Stimulated activated CD4-positive, alpha-beta T cell treated with anti-CD3 and anti-CD28 coated beads, Interleukin-4, amount 100 ng/mL, for 48 hours (primary cell): ENCODE measurements at places on chromosomes 4 and X.

DNA sequence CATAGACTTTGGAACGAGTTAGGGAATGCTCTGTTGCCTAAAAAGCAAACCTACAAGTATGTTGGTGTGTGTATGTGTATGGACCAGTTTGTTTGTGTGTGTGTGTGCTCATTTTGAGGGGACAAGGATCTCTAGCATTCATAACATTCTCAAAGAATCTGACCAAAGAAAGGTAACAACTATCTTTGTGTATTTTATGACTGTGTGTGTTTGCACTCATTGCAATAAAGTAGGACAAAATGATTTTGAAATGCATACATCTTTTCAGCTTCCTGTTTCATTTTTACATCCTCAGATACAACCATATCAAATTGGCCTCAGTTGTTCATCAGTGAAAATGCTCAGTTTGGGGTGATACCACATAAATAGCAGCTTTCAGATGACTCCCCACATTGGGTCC is 8.3 kb upstream of the XK start:
- DNase-seq = no peak

DNA sequence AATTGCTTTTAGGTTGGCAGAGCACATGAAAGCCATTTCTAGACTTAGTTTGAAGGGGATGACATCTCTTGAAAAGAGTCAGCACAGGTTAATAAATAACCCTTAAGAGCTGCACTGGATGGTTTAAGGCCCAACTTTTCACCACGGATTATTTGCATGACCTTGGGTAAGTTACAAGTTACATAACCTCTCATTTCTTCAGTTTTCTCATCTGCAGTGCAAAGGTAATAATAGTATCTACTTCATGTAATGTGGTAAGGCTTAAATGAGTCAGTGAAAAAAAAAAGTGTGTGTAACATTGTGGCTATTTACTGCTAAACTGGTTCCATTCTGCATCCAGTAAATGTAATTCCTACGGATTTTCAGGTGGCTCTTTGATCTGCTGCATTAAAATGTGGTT is 715.8 kb downstream of the CCSER1 start:
- DNase-seq = no peak

DNA sequence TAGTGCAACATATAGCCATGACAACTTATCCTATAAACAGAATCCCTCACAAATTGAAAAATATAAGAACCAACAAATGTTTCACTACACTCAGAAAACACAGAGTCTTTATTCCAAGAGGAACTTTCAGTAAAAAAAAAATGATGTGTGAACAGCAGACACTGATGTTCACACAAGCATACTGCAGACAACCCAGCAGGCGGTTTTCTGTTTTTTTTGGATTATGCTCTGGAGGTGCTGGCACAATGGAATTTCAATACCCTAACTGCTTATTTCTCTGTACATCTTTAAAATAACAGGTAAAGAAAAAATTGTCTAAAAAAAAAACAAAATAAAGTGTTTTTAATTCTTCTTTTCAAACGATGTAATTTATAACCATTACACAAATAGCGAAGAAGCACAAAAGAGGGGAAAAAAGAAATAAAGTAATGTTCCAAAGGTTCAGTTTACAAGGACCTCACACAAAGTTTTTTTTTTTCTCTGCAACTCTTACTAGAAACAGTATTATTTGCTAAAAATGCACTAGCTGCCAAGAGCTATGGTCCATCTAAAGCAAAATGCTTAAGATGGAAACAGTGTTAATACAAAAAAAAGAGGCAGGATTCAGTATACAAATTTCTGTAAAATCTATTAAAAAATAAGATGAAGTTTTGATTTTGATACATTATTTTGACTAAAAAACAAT is 55.3 kb downstream of the ANAPC10 start:
- DNase-seq = no peak

GRCh38 chrX:77431227-77431626 is 16.0 kb upstream of the FGF16 start:
- DNase-seq = no peak

DNA sequence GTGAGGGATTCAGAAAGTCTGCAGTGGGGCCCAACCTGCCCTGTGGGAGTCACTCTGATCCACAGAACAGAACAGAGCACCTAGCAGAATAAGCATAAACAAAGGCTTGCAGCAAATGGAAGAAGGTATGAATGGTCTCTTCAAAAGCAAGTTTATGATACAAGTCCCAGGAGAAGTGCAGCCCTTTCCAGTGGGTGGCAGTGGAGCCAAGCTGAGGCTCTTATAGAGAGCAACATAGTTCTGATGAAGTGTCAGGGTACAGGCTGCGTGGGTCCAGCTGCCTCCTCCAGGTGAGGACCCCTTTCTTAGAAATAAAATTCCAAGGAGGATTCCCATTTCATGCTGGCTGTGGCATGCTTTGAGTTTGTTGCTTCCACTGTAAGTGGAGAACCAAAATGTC is 88.8 kb upstream of the PAK3 start:
- no peak for DNase-seq

- no peak for DNase-seq
Measured at GRCh38 chrX:44040406-44040805, 67.2 kb upstream of the NDP start.

GRCh38 chrX:41275661-41276609 is 58.0 kb upstream of the DDX3X start:
- peak; percentile 39 for DNase-seq

DNA sequence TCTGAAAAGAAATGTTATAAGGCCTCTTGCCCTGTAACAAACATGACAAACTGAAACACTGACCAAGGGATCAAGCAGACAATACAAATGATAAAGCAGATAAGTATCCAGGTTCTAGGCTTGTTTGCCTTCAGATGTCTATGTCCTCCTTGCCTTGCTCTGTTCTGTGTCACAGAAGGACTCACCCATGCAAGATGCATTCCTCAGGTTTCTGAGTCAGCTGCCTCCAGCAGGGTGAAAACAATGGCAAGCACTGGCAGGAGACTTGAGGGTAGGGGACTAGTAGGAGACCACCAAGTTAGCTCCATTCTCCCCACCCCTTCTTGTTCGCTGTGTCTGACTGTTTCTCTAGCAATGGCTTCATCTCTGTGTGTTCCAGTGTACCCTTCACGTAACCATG is 76.6 kb upstream of the CXXC4 start:
- no peak for DNase-seq

- DNase-seq = no peak
Measured at GRCh38 chr4:2059046-2059725, at the start of gene NAT8L. Gene NAT8L, plus strand, starts transcription at chr4:2059327. Its CDS starts 185 bp downstream, at chr4:2059512.

- DNase-seq = no peak
Measured at GRCh38 chrX:133444952-133445831, 29.9 kb upstream of the GPC4 start.

DNA sequence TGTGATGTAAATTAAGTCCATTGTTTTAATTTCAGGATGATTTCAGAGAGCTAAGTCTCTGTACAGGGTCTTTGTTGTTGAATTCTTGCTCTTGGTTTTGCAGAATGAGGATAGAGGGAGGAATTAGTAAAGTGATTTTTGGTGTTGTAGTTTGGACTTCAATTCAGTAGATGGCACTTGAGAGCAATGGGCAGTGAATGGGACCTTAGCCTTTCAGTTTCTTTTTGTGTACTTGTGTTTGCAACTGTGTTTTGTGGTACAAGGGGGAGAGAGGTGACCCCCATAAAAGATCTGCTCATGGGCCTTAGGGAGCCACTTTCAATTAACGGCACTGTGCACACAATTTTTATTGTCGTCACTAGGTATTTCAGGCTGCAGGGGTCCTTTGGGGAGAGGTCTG is 340.0 kb downstream of the DCAF12L2 start:
- no peak for DNase-seq

- no peak for DNase-seq
Measured at GRCh38 chr4:2337131-2337723, 75.3 kb upstream of the MXD4 start.

GRCh38 chrX:3167771-3168170 is 126.5 kb downstream of the ARSF start:
- no peak for DNase-seq

- no peak for DNase-seq
Measured at GRCh38 chr4:6225469-6225868, 25.1 kb upstream of the JAKMIP1 start.

DNA sequence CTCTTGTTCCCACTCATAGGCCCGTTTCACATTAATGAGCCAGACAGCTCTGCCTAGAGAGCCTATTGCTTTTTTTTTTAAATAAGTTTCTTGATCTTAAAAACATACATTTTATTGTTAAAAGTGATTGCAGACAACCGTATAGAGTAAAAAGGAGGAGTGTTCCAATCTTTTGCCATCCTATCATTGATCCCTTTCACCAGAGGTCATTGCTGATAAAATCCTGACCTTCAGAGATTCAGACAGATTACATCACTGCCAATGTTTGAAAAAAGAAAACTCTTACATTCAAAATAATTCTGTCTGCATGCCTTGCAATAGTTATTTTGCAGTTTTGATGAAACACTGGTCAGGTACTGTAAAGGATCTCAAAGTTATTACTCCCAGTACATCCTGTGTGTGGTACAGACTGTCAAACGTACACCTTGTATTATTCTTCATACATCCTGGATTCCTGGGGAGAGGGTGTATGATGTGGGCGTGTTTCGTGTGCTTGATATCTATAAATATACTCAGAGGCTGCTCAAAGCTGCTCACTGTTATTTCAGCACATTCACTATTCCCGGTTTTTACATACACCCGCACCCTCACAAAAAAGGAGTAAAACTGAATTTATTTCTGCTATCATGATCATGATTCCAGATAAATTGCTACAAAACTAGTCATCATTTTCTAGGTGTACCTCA is 15.4 kb upstream of the KLHL2 start:
- no peak for DNase-seq

- no peak for DNase-seq
Measured at GRCh38 chrX:35670889-35671288, 127.3 kb upstream of the MAGEB16 start.

GRCh38 chrX:23811656-23812055 is 28.7 kb downstream of the SAT1 start:
- no peak for DNase-seq

DNA sequence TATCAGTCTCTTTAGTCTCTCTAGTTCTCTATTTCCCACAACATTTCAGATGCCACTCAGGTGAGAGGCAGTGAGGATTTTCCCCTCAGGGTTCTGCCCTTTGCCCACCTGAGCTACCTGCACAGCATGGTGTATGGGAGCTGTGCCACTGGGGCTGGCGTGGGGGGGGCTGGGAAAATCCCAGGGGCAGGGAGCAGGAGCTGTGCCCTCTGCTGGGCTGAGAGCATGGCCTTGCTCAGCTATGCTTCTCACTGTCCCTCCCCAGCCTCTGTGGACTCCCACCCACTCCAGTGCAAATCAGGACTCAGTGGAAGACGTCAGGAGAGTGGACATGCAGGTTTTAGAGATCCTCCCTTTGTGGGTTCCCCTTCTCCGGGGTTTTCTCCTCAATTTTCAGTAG is 57.2 kb downstream of the TRMT44 start:
- no peak for DNase-seq

DNA sequence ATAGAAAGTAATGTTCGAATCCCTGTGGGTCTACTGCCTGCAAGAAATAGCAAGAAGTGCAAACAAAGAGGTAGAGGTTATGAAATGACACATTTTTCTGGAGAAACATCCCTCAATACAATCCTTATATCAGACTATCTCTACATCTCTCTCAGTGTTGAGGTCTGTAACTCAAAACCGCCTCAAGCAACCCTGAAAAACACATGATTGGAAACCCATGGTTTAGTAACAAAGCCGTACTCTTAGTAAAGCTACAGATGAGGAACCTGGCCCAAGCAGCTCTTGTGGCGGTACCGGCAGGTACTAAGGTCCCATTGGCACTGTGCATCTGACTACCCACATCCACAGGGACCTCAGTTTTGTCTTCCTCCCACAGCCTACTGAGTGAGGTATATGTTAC is 53.9 kb downstream of the IRF2 start:
- no peak for DNase-seq

- no peak for DNase-seq
Measured at GRCh38 chrX:151901826-151902225, 10.9 kb upstream of the MAGEA4 start.

- DNase-seq = no peak
Measured at GRCh38 chrX:103437147-103437873, 61.0 kb downstream of the BEX3 start.

- no peak for DNase-seq
Measured at GRCh38 chr4:151218343-151218742, 58.6 kb upstream of the PRSS48 start.

DNA sequence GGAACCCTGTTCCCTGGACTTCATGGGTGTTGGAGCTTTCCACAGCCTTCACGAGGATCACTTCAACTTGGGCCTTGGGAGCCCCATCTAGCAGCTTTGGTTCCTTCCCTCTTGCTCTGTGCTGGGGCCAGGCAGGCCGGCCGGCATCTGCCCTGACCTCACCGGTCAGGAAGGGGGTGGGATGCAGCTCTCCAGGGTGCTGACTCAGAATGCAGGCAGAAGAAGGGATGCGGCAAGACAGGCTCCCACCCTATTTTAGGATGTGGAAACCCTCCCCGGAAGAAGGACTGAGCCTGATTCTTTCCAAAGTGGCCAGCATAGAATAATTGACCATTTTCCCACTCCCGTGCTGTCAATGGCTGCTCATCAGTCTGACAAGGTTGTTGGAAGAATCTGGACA is 47.1 kb downstream of the FHDC1 start:
- DNase-seq = no peak

GRCh38 chrX:123311486-123311885 is 127.4 kb downstream of the GRIA3 start:
- no peak for DNase-seq

DNA sequence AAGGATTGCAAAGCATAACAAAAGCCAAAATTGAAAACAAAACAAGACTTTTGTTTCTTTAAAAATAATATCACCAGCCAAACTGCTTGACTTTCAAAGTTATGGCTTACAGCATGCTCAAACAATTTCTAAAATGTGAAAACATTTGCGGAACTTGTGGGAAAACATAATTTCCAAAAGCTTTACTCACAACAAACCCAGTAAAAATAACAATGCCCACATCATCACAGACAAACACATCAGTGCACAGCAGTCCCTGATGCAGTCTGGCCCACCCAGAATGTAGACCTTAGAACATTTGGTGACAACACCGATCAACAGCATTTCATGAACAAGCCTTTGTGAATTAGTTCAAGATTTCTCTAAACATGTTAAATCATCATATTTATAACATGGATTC is 98.9 kb downstream of the ARHGAP6 start:
- no peak for DNase-seq

DNA sequence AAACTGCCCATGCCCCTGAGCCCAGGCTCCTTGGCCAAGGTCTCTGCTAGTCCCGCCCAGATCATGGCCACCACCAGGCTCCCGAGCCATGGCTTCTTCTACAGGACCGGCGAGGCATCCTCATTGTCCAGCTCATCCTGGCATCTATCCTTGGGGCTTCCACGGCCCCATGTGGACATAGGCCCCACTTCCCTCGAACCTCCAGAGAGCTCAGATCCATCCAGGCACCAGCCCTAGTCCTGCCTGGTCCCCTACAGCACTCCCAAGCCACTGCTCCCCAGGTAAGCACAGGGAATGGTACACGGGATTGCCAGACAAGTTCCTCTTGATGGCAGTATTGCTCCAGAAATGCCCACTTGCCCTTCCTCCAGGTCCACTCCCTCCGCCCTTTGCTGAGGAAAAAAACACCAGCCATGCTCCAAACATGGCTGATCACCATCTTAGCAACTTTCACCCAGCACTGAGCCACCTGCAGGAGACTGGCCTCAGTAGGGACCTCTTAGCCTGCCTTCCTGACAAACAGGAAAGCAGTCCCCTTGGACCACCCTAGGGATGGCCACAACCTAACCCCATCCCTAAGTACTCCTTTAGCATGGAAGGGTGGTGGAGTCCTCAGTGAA is 272.1 kb upstream of the AGTR2 start:
- DNase-seq = no peak
